ENCODE measurements at places on chromosomes 7 and 10. TPM values are rescaled to one million over a fixed set of nuclear protein-coding genes. Genes with fewer than 3 reads are reported as not detected.

Gene CYP26A1
- total RNA-seq, result not detected

Gene TMEM106B
- 69.9 TPM for total RNA-seq

Gene NUTM2E
- total RNA-seq, result 0.24 TPM

Gene FAM107B
- total RNA-seq, result 18.5 TPM

Gene LRRC17
- total RNA-seq, result 0.72 TPM

Gene NODAL
- total RNA-seq, result not detected

Gene MYO1G
- under 0.01 TPM for total RNA-seq

Gene EGR2
- total RNA-seq, result under 0.01 TPM

Gene DYNC1I1
- total RNA-seq, result 0.24 TPM

Gene TUBAL3
- total RNA-seq, result 0.72 TPM

Gene C7orf33
- total RNA-seq, result not detected

Gene IFIT1
- not detected for total RNA-seq

Gene CUZD1
- total RNA-seq, result 0.64 TPM

Gene SPDYE8
- total RNA-seq, result not detected

Gene SPDYE2
- total RNA-seq, result not detected

Gene LIPM
- total RNA-seq, result not detected

Gene PDSS1
- 6.6 TPM for total RNA-seq

Gene SUGCT
- 17.1 TPM for total RNA-seq

Gene GRID1
- total RNA-seq, result under 0.01 TPM

Gene CLDN4
- total RNA-seq, result 60.3 TPM

Gene TEX36
- total RNA-seq, result not detected

Gene CPA4
- 6.6 TPM for total RNA-seq

Gene CFAP69
- total RNA-seq, result 1.1 TPM

Gene CCDC172
- total RNA-seq, result not detected

Gene GIMAP2
- 0.24 TPM for total RNA-seq

Gene MNX1
- not detected for total RNA-seq

Gene EXOSC1
- 33.0 TPM for total RNA-seq

Gene AKR1B15
- 0.24 TPM for total RNA-seq

Gene GPRIN2
- total RNA-seq, result 0.85 TPM

Gene OGA
- total RNA-seq, result 94.9 TPM

Gene SORCS3
- total RNA-seq, result not detected

Gene ANKRD26
- total RNA-seq, result 4.1 TPM

Gene GNAT3
- total RNA-seq, result not detected

Gene TDRD1
- 1.4 TPM for total RNA-seq

Gene VSIR
- total RNA-seq, result 10.0 TPM

Gene INTS15
- 7.5 TPM for total RNA-seq

Gene ZMIZ2
- 5.3 TPM for total RNA-seq

Gene SPDYE6
- not detected for total RNA-seq

Data from tracheal epithelial cell (primary cell).